ENCODE measurements at places on chromosomes 2 and 18.

GRCh38 chr18:13175266-13175665 lies 43.3 kb upstream of the LDLRAD4 start:
- no peak for DNase-seq

DNA sequence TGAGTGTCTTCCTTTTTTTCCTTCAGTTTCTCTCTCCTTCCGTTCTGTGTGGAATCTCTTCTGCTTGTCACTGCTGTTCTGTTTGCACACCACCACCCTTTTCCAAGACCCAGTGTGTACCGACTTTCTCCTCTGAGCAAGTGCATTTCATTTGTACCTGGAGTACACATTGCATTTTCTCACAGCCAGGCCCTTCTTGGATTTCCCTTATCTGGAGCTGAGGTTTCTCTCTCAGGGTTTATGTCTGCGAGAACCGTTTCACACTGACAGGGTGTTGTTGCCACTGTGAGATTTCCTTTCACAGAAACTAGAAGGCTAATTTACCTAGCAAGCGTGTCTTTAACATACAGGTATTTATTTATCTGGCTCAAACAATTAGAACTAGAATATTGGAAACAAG lies 26.2 kb downstream of the NCOA1 start:
- no peak for DNase-seq

DNA sequence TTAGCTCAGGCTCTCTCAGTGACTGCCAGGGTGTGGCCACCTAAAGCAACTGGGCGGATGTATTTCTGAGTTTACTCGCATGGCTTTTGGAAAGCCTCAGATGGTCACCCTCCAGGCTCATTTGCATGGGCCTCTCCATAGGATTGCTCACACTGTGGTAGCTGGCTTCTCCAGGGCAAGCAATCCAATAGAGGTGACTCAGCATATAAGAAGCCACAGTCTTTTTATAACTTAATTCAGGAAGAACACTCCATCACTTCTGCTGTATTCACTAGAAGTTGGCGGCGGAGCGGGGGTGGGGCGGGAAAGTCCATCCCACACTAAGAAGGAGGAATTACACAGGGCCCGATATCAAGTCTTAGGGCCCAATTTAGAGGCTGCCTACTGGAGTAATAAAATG lies 3.6 kb upstream of the DOK6 start:
- no peak for DNase-seq

DNA sequence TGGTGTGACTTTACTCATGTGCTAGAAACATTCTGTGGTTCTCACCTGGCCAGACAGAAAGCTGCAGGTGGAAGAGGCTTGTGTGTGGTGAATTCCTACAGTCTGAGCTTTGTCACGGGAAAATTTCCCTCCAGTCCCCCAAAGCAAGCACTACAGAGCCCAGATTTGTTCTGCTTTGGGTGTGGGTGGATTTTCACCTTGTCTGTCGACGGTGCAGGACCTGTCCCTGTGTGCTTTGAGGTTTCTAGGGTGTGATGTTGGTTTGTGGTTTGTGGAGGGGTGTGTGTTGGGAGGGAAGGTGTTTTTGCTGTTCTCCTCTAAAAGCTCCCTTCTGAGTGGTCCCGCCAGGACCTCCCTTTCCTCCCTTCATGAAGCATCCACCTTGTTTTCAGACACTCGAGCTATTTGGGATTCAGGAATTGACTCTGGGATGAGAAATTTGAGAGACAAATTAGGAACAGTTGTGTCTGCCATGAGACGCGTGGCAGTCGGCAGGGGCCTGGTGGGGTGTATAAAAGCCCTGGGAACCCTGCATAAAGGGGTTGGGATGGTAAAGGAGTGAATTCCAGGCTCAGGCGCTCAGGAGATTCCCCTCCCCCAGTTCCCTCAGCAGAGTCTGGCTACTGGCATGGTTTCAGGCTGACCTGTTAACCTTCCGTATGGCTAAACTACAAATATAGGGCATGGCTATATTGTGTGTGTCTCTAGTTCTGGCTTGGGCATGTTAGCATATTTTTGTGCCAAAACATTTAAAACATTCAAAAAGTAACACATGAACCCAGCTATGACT lies 65.5 kb downstream of the DGKD start:
- DNase-seq = peak; percentile 81

DNA sequence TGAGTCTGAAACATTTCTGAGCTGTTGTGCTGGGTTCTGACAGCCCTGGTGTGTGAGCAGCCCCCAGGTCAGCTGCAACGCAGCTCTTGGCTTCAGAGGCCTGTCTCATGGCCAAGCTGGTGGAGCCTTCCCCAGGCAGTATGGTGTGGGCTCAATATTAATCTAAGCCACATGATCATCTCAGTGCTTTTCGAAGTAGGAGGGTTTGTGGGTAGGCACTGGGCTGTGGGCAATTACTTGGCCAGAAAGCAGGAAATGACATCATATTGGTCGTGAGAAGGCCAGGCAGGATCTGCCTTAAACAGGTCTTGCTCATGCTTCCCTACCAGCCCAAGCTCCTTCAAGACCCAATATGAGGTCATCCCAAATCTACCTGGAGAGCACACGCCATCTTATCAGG lies 26.9 kb downstream of the LOXHD1 start:
- no peak for DNase-seq

DNA sequence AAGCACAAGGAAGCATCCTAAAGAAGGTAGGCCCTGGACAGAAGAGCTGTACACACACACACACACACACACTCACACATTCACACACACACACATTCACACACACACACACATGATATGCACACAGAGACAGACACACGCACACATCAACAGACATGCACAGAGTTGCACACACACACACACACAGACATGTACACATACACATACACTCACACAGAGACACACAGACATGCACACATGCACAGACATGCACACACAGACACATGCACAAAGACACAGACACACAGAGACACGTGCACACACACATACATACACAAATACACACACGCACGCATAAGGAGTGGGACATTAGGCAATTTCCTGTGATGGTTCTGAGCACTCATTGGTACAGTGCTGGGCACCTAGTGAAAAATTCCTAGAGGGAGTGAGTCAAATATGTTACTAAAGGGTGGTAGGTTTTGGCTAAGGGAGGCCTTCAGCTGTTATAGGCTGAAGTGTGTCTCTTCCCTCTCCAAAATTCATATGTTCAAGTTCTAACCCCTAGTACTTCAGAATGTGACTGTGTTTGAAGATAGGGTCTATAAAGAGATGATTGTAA lies 26.4 kb downstream of the THNSL2 start:
- DNase-seq = no peak

GRCh38 chr2:129754831-129755230 lies 224.6 kb upstream of the RAB6C start:
- no peak for DNase-seq

DNA sequence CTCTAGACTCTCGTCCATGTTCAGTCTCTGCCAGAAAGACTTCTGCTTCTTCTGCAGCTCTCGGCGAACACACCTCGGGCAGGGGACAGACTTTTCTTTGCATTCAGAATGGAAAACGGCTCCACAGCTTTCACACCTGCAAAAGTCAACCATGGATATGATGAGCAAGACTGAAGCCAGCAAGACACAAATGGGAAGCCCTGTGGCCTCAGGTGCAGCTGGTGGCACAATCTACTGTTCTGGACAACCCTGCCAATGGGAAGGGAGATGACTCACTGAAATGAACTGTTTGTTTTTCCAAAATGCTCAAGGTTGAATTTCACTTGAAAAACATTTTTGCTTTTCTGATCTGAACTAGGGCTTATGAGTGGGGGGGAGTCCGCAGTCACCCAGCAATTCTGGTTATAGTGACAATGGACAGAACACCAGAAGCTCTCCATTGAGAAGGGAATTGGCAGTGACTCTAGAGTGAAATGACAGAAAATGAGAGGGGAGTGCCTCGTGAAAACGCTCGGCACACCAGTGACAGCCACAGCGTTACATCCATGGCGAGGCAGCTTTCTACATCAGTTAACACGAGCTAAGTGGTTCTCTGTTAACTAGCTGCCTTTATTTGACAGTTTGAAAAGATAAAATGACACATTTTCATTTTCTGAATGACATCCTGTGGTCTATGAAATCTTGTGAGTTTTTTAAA lies 58.8 kb upstream of the FZD5 start:
- no peak for DNase-seq

- DNase-seq = no peak
Measured at GRCh38 chr18:49076654-49077166, 125.9 kb upstream of the SMAD7 start.

GRCh38 chr18:51668101-51668500 lies 470.6 kb upstream of the MEX3C start:
- DNase-seq = no peak

- no peak for DNase-seq
Measured at GRCh38 chr18:10669441-10670100, 143.7 kb downstream of the NAPG start.

DNA sequence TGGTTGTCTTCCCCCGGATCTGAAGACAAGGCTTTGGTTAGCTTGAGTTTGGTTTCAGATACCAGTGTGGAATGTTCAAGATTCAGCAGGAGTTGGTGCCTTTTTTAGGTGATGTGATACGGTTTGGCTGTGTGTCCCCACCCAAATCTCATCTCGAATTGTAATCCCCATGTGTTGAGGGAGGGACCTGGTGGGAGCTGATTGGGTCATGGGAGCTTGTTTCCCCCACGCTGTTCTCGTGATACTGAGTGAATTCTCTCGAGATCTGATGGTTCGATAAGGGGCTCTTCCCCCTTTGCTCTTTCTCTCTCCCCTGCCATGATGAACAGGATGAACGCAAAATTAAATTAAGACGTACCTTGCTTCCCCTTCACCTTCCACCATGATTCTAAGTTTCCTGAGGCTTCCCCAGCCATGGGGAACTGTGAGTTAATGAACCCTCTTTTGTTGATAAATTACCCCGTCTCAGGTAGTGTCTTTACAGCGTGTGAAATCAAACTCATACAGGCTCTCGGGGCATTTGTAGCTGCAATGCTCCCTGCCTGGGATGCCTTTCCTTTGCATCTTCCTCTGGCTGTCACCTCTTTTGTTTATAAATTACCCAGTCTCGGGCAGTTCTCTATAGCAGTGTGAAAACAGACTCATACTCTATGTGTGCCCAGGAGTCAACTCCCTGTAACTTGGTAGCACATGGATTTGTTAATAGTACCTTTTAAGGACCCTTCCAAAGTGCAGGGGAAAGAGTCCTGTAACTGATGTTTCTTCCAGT lies 21.3 kb downstream of the PDCD1 start:
- DNase-seq = no peak

DNA sequence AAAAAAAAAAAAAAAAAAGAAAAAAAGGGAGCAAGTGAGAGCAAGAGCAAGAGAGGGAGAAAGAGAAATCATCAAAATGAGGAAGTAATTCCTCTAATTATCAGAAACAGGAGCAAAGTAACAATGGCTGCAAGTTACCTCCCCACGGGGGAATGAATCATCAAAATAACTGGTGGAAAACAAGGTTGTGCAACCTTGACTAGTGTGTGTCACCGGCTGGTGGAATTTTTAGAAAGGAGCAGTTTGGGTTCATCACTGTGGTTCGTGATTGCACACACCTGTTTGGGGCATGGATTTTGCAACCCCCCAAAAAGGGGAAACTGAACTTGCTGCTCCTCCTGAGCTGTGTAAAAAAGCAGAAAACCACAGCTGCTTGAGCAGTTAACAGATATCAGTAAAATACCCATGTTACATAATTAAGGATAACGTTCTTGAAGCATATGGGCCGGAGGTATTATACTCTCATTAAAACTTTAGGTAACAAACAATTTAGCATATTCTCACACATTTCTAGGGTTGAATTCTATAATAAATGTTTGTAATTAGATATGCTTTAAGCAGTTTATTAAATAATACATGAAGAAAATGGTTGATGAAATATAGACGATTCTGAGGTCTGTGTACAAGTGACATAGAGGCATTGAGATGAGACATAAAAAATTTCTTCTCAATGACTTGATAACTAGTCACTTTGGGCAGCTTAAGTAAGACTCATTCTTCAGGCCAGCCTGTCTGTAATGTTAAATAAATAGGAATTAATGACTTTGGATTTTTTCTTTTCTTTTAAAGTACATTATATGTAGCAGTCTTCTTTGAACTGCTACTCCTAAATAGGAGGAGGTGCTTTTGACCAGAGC lies 184.2 kb upstream of the ZEB2 start:
- no peak for DNase-seq

DNA sequence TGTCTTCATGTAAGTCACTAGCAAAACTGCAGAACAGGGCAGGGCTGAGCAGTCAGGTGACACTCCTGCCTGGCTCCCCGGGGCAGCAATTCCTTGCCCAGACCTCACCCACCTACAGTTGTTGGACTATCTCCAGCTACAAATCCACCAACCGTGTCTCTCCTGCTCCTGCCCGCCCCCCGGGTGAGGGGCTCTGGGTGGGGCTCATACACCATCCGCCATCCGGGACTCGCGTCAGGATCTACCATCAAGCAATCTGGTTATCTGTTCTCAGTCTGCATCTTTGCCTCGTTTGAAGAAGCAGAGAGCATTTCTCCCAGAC lies 13.5 kb upstream of the GLI2 start:
- DNase-seq = no peak

DNA sequence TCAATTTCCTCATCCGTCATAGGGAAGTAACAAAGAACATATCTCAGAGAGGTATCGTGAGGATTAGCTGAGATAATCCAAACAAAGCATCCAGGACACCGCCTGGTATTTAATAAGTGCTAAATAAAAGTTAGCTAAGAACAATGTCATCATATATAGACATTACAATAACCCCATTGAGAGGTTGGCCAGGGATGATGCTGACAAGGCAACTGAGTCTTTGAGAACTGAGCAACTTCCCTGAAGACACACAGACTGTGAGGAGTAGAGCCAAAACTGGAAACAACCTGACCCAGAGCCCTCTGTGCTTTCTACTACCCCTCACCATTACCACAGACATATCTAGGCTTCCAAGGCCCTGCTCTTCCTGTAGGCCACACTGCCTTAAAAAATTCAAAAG lies 1.6 kb upstream of the DCTN1 start:
- no peak for DNase-seq

- DNase-seq = no peak
Measured at GRCh38 chr18:80103231-80103630, 5.8 kb upstream of the ADNP2 start.

DNA sequence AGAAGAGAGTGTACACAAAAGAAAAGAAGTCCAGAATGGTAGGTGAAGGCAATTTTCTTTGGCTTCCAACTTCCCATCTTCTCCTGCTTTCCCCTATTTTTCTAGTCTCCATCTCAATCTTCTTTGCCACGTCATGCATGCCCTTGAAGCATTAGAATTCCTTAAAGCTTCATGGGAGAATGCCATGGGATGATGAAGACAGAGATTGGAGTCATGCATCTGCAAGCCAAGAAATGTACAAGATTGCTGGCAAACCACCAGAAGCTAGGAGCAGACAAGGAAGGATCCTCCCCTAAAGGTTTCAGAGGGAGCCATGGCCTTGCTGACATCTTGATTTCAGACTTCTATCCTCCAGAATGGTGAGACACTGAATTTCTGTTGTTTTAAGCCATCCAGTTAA lies 305.9 kb downstream of the HRH4 start:
- DNase-seq = no peak
